ENCODE measurements at places on chromosomes 5 and 9. TPM values are rescaled to one million over a fixed set of nuclear protein-coding genes. Genes with fewer than 3 reads are reported as not detected.

- DNase-seq, result no peak
Measured at GRCh38 chr5:73729329-73729728, 103.3 kb downstream of the ARHGEF28 start.

GRCh38 chr5:96885518-96886338 lies 9.4 kb downstream of the ERAP2 start:
- no peak for DNase-seq

DNA sequence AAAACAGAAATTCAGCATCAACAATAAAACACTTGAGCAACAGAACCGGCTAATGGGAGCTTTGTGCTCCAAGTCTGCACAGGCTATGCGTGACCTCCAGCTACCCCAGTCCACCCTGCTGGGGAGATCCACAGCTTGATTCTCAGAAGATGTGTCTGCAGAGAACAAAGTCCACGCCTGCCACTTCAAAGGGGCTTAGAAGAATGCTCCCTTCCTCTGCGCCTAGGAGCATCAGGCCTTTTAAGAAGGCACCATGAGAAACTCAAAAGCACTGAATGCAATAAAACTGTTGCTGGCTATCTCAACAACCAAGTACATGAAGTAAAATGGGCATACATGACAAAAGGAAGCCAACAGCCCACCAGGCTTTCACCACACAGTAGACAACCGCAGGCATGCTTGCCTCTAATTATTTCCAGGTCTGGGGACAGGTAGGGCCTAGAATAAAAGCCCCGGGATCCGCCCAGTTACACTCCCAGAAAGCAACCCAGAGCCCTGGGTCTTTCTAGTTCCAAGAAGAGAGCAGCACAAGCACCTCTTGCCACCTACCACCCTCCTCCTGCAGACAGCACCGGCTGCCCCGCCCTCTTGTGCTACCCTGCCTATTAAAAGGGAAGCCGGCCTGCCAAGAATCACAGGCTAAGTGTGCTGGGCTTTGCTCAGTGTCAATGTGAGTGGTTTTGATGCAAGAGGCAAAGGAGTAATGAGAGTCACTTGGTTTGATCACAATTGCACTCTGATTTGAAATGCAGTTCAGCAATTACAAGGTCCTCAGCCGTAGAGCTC lies 123.2 kb downstream of the SPOCK1 start:
- DNase-seq, result no peak

DNA sequence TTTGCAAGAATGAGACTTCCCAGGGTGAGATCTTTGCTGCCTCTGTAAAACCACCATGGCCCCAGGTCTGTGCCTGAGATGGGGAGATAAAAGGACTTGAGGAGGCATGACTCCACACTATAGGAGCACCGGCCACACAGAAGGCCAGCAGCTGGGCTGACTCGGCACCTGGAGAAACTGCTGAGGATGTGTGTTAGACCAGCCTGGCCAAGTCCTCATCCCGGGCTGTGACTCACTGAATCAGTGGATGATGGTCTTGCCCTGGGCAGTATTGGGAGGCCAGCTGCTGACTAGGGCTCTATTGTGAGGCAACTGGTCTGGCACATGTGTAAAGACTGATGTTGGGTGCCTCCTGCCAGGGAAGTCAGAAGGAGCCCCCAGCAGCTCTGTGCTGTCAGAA lies 286.2 kb downstream of the ACTL7B start:
- DNase-seq, result peak; percentile 62

DNA sequence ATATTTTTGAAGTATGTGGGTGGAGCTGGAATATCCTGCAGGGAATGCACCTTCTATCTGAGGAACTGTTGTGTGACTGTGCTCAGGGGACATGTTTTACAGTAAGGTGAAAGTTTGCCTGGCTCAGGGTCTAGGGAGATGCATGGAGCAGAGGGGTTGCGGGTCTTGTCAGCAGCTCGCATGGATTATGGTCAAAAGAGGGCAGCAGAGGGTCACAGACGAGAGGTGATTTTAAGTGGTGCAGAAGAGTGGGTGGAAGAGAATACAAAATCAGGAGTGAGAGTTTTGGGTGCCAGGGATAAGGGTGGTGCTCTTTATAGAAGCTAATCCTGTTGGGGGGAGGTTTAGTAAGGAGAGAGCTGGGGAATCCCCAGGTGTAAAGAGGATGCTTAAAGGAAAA lies 53.5 kb upstream of the GRIN3A start:
- DNase-seq, result no peak

DNA sequence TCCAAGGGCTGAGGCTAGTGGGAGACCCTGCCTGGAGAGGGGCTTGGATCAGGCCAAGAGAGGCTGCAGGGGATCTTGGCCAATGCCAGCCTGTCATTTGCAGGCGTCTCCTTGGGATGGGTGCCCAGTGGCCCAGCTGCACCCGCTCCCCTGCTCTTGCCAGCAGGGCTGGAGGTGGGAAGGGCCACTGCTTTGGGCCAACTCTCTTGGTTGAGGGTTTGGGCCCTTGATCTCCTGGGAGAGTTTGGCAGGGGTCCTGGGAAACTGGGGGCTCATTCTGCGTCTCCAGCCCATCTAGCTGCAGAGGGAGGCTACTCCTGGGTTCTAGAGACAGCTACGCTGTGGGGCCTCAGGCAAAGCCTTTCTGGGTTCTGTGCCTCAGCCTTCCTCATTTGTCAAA lies 10.5 kb downstream of the PSD2 start:
- no peak for DNase-seq

GRCh38 chr5:86626149-86626548 lies 8.4 kb downstream of the COX7C start:
- no peak for DNase-seq

DNA sequence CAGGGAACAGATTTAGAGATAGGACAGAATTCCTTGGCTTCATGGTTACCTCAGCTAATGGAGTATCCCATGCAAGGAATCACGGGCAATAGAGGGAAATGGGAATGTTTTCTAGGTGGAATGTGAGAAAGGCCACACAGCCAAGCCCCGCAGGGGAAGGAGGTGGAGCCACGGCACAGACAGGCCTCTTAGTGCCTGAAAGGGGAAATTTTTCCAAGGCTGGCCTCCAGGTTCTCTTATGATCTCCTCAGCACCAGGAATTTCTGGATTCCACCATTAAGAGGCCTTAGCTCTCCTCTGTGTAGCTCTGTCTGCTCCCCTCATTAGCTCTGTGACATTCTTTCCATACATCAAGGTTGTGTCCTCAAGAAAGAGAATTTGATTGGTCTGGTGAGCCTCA lies 124.7 kb downstream of the GALNT10 start:
- no peak for DNase-seq

Gene EQTN
- not detected for total RNA-seq

Gene C5orf58
- not detected for total RNA-seq

Gene SOX30
- under 0.01 TPM for total RNA-seq

Gene BASP1
- 242 TPM for total RNA-seq

Gene KCNV2
- total RNA-seq, result not detected

Gene NEURL1B
- 0.29 TPM for total RNA-seq

Data from osteoblast (primary cell).